NCI-H82 (cell line): ENCODE measurements at places on chromosomes 4 and X.

DNA sequence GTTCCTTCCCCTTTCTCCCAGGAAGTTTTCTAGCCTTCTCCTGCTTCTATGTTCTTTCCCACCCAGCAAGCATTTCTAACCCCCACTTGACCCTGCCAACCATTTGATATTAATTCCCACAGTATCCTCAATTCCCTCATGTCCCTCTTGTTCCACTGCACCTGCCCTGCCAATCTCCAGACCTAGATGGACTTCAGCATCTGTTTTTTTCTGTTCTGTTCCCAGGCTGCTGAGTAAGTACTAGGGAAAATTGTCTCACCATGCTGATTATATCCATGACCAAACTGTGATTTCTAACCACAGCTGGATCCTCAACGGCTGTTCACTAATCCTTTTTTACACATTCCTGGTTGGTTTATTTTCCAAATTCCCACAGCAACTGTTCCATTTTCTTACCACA lies 37.7 kb downstream of the CLCN5 start:
- peak; percentile 31 for DNase-seq

- DNase-seq = no peak
Observed at GRCh38 chrX:151398346-151398745, 1.3 kb downstream of the VMA21 start.

DNA sequence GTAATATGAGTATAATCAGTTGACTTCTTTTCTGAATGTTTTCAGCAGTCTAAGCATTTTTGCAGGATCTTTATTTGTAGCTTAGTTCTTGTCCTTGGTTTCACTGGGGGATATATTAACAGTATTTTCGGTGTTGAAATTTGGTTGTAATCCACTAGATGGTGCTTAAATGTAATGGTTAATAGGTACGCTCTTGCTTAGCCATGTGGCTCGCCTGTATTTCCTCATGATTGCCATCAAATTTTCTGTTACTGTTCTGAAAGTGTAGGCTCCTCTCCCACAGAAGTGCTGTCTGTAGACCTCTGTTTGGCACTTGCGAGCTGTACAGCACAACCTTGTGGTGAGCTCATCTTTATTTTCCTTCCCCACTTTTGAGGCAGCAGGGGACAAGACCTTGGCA lies 3.9 kb upstream of the FAAH2 start:
- DNase-seq = no peak

DNA sequence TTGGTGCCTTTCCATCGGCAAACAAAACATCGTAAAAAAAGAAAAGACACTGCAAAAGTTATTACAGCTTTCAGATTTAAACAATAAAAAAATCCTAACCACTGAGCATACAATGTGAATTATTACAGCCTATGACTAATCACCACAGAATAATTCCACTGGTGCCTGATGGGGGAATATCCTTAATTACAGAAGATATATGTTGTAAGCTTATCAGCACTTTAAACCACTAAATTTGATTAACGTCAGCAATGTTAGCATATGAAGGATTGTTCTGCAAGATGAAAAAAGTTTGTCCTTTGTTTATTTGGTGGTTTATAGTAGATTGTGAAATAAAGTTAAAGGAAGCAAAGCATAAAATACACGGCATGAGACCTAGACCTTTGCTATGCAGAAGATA lies 210.2 kb upstream of the ADAMTS3 start:
- no peak for DNase-seq

DNA sequence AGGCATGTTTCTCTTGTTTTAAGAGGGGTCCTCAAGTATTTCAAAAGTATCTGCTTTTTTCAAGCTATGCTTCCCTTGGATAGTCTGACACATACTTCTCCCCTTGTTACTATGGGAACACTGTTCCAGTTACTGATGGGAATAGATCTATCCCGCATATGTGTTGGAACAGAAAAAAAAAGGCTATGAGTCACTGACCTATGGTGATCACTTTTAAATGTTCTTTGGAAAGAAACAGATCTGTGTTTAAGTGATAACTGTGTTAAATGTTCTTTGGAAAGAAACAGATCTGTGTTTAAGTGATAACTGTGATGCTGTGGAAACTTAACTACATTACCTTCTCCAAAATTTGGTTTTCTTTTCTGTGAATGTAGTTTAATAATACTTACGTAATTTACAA lies 303.2 kb downstream of the TEX13C start:
- no peak for DNase-seq
